ENCODE measurements at places on chromosomes 2 and 18.
A peak's percentile ranks its signal among the peaks of the same experiment; 100 is the strongest.

GRCh38 chr2:161139098-161139987 is 20.9 kb upstream of the TANK start:
- DNase-seq, result no peak

DNA sequence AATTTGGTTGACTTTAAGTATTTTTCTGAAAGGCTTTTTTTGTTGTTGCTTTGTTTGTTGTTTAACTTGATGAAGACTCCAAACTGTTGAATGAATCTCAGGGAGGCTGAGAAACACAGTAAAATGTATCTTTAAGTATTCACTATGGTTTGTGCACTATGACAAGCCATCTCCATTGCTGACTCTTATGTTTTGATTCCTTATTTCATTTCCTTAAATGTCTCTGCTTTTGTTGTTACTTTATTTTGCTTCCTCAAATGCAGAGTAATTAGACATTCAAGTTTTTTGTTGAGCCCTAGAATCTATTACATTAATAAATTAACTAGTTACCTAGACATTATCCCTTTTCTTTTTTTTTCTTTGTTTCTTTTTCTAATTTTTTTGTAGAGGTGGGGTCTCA is 46.3 kb upstream of the SLC39A10 start:
- DNase-seq, result no peak

- DNase-seq, result no peak
Observed at GRCh38 chr18:25080211-25080610, 271.8 kb downstream of the ZNF521 start.

DNA sequence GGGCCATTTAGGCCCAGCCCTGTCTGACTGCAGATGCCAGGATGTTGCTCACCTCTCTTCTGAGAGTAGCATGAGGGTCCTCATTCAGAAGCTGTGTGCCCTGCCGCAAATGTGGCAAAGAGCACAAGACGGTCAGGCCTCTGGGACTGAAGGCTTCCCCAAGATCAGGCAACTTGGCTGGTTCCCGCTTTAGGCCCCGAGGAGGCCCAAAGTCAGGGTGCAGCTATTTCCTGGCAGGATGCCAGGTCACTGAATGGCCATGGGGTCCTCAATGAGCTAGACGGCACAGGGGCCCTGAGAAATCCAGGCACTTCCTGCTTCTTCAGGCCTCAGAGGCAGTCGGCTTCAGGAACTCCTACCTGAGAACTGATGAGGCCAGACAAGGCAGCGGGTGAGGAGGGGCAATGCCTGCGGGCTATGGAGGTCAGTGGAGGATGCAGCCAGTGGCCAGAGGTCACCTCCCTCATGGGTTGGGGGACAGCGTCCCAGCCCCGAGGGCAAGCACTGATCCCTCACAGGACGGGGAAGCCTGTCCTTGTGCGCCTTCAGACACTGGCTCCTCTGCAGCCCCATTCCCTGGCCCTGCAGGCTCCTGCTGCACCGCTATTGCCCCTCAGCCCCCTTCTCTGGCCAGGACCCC is 44.9 kb downstream of the LMAN2L start:
- DNase-seq, result no peak

DNA sequence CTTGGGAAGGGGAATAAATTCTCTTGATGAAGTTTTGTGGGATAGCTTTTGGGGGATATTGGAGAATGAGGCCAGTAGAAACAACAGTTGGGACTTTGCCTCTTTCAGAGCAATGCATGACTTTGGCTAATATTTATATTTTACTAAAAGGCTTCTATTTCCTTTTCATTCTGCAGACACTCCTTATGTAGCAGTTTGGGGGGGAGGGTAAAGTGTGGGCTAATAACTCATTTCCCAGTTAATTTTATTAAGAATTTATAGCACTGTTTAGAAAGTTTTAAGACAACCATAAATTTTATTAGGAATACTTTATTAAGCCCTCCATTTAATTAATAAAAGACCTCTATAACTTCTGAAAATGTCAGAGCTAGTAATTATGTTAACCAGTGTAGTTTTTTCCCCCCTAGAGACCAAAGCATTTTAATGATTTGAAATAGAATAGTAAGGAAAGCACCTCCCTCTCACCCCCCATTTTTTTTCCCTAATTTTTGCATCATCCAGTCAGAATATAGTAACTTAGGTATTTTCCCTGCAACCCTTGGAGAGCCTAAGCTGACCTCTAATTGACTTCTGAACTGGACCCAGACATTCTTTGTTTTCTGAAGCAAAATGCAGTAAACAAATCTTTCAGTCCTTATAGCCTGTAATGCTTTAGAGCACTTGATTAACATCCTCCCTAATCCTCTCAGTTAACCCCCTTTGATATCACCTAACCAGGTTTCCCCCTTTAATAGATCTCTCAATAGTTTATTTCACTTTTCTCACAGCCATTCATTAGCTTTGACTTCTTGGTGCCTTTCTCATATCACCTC is 5.0 kb upstream of the MEIS1 start:
- no peak for DNase-seq

DNA sequence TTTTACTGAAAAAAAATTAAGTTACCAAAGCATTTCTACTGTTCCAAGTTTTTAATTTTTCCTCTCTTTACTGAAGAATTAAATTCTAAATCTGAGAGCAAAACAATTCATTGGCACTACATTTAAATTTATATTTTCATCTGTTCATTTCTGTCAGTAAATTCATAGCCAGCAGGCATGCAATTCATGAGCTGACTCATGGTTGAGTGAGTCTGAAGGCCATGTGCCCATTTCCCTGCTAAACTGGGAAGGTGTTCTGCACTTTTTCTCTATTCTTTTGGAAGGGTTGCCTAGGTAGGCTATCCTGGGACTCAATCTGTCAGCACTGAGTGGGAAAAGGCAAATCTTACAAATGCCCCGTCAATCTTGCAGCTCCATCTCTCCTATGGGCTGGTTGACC is 88.7 kb downstream of the KLHL14 start:
- DNase-seq, result no peak

- no peak for DNase-seq
Observed at GRCh38 chr2:148982282-148982681, 56.2 kb upstream of the LYPD6B start.

GRCh38 chr2:51344886-51345285 is 313.0 kb upstream of the NRXN1 start:
- no peak for DNase-seq

- no peak for DNase-seq
Observed at GRCh38 chr18:55031576-55031975, 72.3 kb upstream of the CCDC68 start.

- DNase-seq, result no peak
Observed at GRCh38 chr2:180938451-180938850, 42.0 kb upstream of the UBE2E3 start.

GRCh38 chr2:72681016-72681995 is 144.5 kb downstream of the EXOC6B start:
- DNase-seq, result no peak

- DNase-seq, result no peak
Observed at GRCh38 chr2:164187121-164187520, 434.2 kb downstream of the GRB14 start.

DNA sequence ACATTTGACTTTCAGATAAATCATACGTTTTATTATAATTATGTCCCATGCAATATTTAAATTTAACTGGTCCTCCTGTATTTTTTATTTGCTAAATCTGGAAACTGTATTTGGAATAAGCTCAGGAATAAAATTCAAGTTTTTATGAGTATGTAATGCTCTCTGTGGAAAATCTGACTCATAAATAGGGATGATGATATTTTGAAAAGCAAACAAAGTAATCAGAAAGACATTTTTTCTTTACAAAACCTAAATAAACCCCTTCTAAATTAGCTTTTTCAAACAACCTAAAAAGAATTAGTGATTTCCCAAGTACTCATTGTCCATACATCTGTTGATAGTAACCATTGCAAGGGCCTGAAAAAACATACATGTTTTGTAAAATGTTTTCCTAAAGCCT is 41.1 kb downstream of the ASB1 start:
- DNase-seq, result no peak

DNA sequence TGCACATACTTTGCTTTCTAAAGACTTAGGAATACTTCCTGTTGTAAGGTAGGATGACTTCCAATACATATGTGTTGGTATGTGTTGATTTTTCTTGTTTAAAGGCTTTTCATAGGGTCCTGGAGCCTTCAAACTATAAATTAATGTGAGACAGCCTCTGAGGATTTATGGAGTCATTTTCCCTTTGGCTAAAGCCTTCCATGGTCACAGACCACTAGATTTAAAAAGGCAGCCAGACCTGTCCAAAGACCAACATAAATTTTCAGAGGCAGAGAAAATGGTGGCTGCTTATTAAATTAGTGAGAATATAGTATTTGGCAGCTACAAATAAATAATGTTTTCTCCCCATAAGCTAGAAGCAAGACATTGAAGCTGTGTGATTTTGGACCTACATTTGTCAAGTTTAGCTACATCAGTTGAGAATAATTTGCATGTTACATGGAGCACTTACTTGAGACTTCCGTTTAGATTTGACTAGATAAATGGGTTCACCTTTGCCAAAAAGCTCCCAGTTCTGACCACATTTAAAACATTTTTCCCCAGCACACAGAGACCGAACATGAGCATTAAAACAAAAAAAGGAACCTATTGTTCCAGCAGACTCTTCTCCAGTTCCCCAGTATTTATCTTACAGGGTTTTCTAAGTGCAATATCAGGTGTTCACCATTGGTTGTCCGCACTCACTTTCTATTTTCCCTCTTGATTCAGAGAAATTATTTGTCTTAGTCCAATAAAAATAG is 402.9 kb downstream of the PARD3B start:
- no peak for DNase-seq

DNA sequence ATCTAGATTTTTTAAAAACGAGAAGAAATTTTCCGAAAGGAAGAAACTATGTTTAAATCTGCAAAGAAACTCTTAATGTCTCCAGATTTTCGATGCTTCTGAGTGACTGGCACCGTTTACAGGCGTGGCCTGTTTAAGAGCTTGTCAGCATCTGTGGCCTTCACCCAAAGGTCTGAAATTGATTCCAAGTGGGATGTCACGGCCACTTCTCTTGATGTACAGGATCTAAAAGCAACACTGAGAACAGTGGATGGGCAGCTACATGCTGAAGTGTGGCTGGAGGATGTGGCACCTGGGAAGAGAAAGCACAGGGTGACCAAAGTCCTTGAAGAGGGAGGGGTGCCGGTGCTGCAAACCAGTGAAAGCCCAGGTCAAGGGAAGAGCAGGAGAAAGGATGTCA is 28.0 kb downstream of the EMILIN2 start:
- DNase-seq, result no peak

DNA sequence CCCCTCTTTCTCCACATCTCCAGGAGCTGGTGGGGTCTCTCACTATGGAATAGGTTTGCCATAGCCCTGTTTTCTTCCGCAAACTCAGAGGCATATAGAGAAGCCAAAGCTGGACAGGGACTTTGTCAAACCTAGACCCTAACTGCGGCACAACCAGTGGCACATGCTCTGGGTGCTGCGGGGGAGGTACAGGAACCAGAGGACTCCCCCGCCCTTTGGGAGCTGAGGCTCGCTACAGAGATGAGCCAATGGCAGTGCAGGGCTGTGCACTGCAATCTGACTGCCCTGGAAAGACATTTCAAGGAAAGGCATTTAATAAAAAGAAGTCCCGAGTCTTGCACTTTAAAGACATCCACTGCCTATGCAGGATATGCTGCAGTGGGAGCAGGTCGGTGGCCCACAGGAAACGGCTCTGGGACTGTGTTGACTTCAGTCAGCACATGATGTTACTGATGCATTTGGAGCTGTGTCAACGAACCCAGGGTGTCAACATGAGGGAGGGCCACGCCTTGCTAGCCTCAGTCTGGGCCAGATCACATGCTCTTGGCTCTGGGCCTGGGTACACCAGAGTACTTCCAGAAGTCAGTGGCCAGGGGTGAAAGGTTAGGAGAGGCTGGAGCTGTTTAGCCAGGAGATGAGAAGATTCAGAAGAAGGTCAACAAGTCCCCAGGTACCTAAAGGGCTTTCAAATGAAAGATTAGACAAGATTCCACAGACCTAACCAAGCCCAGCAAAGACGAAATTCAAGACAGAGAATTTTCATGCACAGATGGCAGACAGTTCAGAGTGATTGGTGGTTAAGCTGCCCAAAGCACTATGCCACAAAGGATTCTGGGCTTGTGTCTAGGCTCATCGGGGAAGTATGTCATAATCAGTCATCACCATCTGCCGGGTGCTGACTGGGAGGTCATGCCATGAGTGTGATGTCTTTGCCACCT is 8.2 kb downstream of the SLC35F6 start:
- DNase-seq, result peak; percentile 78

GRCh38 chr2:143960177-143960576 is 559.7 kb downstream of the ZEB2 start:
- no peak for DNase-seq

DNA sequence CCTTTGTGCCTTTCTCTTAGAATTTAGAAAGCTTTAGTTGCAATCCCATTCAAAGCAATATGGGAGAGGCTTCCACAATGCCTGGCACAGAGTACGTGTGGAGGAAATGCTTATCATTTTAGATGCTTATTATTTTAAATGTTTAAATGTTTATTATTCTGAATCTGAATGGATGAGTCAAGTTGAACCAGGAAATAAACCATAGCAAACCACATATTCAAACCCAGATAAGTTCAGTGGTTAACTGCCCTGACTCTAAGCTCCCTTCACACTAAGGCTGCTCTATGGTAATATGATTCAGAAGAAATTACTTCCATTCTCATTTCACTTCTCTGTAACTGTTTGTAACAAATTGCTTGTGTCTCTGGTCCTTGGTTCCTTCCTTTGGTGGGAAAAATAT is 5.2 kb upstream of the PPP4R1 start:
- no peak for DNase-seq

- DNase-seq, result peak; percentile 63
Observed at GRCh38 chr2:159614534-159615366, 1.6 kb downstream of the BAZ2B start.

GRCh38 chr2:142602418-142602989 is 275.0 kb upstream of the KYNU start:
- no peak for DNase-seq

DNA sequence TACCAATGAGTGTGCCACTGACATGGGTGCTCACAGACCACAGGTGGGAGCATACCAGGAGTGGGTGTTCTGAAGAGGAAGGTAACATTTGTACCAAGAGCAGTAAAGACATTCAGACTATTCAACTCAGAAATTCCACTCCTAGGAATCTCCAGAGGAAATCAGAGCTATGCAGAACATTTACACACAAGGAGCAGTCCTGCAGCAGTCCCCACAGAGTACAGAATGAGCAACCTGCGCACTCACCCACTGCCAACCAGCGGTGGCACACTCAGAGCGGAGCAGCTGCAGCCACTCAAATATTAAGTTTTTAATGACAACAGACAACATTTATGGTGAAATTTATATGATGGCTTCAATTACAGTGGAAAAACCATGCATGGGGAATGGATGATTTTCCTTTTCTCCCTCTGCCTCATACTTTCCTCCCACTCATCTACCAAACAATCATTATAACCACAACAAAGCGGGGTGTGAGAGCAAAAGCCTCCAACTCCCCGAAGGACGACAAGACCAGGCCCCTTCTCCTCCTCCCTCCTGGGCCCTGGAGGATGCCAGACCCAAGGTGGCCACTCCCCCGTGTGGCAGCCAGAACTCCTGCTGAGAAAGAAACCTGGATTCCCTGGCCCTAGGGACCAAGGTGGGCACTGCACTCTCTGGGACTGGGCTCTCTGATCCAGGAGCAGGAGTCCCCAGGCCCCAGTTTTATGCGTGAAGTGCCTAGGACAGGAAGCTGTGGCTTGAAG is 5.4 kb downstream of the HS6ST1 start:
- DNase-seq, result no peak

Measured in HL-60 (cell line).